ENCODE measurements at places on chromosomes 7 and 10.
A peak's percentile ranks its signal among the peaks of the same experiment; 100 is the strongest.

GRCh38 chr10:35126062-35126529 is 550 bp upstream of the CREM start:
- DNase-seq: no peak

DNA sequence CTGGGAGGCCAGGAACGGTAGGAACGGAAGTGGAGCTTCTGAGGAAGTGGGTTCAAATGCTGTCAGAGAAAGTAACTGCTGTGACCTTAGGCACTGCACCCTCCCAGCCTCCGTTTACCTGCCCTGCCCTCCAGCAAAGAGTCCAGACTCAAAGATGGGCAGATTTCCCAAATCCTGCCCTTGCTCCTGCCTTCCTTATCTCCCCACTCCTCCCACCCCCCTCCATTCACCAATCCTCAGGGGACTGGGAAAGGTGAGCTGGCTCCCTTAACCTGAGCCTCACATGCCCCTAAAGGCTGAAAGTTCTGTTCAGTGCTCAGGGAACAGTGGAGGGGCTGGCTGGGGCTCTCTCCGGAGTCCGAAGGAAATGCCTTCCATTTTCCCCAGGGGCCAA is 161.6 kb downstream of the SH3PXD2A start:
- DNase-seq: no peak

GRCh38 chr7:1814089-1814811 is 144.2 kb downstream of the ELFN1 start:
- DNase-seq: no peak

DNA sequence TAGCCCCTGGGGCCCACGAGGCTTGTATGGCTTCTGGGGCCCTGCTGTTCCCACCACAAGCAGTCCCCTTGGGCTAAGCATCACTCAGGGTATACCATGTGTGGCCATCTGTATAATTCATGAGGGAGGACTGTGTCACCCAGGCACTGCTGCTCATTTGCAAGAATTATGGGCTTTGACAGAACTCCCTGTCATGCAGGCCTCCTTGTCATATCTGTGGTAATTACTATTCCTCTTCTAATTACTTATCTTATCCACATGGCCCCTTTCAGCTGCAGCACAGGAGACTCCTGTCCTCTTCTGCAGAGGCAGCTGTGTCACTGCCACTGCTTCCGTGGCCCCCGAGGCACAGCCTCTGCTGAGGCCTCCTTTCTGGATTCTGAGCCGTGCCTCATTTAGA is 46.3 kb downstream of the LRMDA start:
- DNase-seq: no peak

- no peak for DNase-seq
These were observed 10.8 kb downstream of the BLVRA start for GRCh38 chr7:43769281-43769680.

GRCh38 chr7:117383046-117383445 is 44.2 kb downstream of the ASZ1 start:
- no peak for DNase-seq

- DNase-seq: no peak
These were observed 49.5 kb upstream of the ZPBP start for GRCh38 chr7:50142425-50143017.

DNA sequence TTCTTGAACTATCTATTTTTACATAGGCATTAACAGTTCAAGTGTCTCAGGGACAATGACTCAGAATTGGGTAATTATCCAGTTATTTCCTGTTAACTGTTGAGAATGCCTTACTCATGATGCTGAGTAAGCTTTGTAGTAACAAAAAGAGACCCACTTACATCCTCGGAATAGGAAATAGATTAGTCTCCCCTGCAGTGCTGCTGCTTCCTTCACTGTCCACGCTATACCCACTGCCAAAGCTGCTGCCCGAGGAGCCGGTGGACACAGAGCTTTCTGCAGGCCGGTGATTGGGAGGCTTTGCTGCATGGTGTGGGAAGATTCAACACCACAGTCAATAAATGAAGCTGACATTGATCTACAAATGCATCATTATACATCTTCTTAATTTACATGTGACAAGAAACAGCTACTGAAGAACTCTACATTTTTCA is 357.1 kb downstream of the PCLO start:
- no peak for DNase-seq

DNA sequence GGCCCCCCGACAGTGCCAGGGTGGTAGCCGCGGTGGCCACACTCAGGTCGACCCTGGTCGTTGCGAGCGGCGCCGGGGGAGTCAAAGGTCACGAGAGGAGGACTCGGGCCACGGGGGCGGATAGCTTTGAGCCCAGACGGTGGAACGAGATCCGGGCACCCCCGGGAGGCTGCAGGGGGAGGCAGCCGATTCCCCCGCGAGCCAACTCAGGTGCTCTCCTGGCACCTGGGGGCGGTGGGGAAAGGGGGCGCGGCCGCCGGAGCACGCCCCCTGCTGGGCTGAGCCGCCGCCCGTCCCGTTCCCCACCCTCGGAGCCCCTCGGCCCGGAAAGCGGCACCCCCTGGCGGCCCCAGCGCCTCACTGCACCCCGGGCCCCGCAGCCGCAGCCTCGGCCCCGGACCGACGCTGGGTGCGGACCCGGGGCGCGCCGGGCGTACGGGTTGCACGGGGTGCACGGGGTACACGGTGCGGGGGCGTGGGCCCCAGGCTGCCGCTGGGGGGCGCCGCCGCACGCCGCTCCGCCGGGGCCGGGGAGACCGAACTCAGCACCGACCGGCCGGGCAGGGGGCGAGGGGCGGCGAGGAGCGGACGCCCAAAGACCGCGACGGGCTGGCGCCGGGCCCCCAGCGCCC is 521 bp upstream of the NYAP1 start:
- DNase-seq: peak; percentile 82

- DNase-seq: no peak
These were observed 669 bp upstream of the AP5Z1 start for GRCh38 chr7:4774658-4775249.

DNA sequence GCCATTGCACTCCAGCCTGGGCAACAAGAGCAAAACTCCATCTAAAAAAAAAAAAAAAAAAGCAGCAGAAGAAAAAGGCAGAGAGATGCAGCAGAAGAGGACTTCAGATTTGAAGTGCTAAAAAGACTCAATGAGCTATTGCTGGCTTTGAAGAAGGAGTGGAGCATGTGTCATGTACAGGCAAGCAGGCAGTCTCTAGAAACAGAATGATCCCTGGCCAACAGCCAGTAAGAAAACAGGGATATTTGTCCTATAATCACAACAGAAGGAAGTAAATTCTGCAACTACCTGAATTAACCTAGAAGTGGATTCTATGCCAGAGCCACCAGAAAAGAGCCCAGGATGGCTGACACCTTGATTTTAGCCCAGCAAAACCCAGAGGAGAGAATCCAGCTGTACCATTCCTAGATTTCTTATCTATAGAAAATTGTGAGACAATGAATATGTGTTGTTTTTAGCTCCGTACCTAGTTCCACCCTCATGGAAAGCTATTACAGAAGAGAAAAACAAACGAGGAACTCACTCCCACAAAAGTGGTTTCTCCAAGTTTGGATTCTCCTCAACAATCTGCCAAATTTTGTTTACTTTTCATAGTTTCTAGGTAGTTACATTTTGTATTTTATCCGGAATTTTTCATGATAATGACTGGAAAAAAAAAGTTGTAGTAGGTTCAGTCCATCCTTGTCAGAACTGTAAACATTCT is 198.2 kb upstream of the GNAI1 start:
- no peak for DNase-seq

DNA sequence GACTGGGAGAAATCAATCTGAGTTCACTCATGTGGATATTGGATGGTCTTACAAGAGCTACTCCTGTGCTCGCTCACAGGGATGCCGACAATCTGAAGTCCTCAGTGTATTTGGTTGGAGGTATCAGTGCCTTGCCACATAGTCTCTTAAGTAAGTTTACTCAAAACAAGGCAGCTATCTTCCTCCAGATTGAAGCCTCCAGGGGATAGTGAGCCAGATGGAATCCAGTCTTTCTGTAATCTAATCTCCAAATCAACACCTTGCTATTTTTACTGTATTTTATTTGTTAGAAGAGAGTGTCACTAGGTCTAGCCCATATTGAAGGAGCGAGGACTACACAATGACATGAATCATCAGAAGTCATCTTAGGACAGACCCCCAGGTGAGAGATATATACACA is 456.6 kb upstream of the POT1 start:
- no peak for DNase-seq

- DNase-seq: no peak
These were observed 1183.4 kb upstream of the AUTS2 start for GRCh38 chr7:68414631-68415425.

DNA sequence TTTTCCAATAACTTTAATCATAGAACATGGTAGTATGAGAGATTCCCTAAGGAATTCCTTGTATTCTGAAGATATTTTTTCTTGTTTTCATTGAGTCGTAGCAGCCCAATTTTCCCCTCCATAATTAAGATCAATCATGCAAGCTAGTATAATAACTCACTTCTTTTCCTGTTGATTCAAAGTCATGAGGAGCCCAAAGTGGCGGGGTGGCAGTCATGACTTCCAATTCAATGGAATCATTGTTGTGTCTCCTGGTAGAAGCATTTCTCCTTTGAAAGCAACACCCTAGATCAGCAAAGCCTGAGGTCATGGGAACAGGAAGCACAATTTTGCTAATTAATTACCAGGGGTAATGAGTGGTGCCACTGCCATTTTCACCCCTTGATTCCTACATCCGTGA is 77.6 kb upstream of the MAGI2 start:
- no peak for DNase-seq

GRCh38 chr10:96570983-96571964 is 15.5 kb downstream of the TM9SF3 start:
- peak; percentile 33 for DNase-seq

GRCh38 chr10:118272149-118272721 is 69.9 kb downstream of the FAM204A start:
- DNase-seq: peak; percentile 25

DNA sequence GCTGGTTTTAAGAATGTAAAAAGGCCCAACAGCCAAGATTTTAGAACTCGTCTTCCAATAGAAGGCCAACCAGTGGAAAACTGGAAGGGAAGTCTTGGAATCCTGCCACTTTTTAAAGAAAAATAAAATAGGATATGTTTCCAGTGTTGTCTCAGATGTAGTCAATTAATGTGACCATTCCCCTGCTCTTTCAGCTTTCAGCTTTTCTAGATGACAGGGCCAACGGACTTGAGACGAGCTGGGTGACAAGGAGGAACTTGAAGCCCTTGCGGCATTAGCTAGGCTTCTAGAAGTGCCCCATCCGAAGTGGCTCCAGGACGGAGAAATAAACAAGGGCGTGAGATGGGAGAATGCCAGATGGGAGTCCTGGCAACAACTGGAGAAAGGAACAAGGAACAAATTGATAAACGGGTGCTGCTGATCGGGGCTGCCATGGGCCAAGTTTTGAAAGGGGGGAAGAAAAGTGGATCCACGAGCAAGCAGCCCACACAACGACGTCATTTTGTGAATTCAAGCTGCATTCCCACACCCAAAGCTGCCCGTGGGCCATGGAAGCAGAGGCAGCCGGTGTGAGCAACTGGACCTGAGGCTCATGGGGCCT is 42.3 kb downstream of the CTBP2 start:
- DNase-seq: no peak

- peak; percentile 88 for DNase-seq
These were observed 61.2 kb downstream of the NEURL1 start for GRCh38 chr10:103554488-103555324.

- DNase-seq: no peak
These were observed 8.9 kb upstream of the TMED4 start for GRCh38 chr7:44590910-44591309.

DNA sequence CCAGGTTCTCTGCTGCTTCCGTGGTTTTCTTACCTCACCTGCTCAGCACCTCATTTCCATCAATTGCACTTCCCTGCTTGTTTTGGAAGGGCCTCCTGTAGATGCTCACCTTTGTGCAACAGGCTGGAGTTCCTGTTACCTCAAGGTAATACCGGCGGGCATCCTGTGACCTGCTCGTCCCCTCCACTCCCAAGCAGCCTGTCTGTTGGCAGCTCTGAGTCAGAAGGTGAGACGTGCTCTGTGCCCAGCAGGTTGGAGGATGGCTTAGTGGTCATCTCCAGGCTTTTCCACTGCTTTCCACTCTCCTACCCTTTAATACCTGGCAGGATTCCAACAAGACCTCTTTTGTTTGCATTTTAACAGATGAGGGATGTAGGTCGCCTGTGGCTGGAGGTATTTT is 86.0 kb downstream of the CAMK1D start:
- DNase-seq: no peak

- DNase-seq: no peak
These were observed 4.9 kb upstream of the DNTT start for GRCh38 chr10:96299383-96299782.

GRCh38 chr7:16564909-16565426 is 38.3 kb downstream of the LRRC72 start:
- peak; percentile 75 for DNase-seq

GRCh38 chr10:98217801-98218200 is 50.2 kb downstream of the LOXL4 start:
- DNase-seq: no peak

GRCh38 chr7:87702326-87702725 is 74.1 kb downstream of the RUNDC3B start:
- no peak for DNase-seq

- DNase-seq: no peak
These were observed 18.2 kb downstream of the DNAJC12 start for GRCh38 chr10:67819768-67820204.

GRCh38 chr10:32692174-32692573 is 246.2 kb downstream of the CCDC7 start:
- DNase-seq: no peak

- DNase-seq: no peak
These were observed 135.2 kb downstream of the ADAM12 start for GRCh38 chr10:126252884-126253610.

- no peak for DNase-seq
These were observed 13.5 kb upstream of the TSPAN13 start for GRCh38 chr7:16739863-16740622.

DNA sequence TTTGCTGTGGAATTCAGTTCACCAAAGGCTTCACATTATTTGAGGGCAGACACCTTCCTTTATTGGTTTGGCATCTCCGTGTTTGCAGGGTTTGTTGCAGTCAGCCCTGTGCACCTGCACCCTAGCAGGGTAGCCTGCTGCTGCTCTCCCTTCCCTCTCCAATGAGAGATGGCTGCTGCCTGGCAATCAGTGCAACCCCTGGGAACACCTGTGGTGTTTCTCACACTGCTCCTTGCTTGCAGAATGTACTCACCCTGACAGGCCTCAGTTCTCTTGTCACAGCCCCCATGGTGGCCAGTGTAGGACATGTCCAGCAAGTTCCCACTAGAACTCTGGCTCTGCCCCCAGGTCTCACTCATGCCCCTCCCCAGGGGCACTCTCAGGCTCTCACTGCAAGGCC is 12.1 kb upstream of the PPIA start:
- DNase-seq: no peak

DNA sequence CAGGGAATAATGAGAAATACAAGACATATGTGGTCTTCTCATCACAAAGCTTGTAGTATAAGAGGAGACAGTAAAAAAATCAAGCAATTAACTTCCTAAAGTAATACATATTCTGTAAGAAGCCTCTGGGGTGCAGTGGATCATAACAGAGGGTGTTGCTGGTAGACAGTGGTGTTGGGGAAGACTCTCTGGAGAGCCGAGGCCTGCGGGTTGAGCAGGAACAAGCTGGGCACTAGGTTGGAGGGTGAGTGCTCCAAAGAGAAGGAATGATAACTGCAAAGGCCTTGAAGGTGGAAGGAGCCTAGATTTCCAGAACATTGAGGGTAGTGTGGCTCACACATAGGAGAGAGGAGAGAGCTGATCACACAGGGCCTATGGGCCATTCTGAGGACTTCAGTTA is 1.5 kb downstream of the GIMAP4 start:
- DNase-seq: no peak

Data from iPS-NIHi11 (cell line).